WTC11 (cell line): ENCODE measurements at places on chromosomes 3 and 15.

- DNase-seq: no peak
Observed at GRCh38 chr3:170589113-170589512, 3.2 kb upstream of the SLC7A14 start.

DNA sequence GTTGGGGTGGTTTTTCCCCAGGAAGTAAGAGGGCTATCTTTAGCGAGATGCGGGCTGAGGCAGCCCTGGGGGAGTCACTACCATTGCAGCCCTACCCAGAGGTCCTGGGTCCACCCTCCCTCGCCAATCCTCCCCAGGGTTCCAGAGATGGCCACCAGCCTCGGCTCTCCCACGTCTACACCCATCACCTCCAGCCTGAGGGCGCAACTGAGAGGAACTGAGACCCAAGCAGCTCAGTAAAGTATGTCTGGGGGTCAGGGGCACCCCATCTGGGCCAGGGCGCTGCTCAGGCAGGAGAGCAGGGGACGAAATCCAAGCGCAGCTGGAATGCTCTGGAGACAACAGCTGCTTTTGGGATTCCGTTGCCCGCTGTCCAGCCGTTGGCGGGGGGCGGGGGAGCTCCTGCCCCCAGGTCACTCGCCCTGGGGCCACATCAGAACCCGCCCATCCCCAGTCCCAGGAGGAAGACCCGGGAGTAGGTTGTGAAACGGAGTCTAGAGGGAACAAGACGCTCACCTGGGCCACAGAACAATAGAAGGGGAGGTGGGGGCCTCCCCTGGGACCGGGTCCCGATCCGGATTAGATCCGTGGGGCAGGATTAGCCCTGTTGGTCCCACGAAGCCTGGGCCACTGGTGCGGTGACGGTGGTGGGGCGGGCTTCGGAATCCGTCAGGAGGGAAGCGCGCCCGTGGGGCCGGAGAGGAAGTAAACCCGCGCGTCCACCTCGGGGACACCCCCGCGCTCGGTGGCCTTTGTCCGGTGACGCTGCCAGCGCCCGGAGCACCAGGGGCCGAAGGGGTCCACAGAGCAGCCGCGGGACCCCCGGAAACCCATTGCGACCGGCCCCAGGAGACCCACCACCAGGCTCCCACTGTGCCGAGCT, 1.4 kb upstream of the NDUFAF3 start:
- peak; percentile 51 for DNase-seq

GRCh38 chr15:94665676-94666441, 434.5 kb downstream of the MCTP2 start:
- no peak for DNase-seq

DNA sequence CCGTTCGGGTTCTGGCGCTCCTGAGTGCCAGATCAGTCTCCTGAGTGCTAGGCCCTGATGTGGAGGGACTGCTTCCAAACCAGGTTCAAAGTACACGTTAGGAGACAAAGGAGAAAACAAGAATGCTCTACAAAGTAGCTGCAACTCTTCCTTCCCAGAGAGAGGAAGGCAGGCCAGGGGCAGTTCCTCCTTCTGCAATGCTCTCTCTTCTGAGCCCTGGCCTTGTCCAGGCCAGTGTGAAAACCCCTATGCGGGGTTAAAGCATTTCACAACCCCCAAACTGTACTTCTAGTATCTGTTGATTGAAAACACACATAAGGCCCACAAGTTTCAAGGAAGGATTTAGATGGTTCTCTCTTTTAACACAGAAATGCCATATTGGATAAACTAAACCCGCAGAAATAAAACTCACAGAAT, 9.7 kb upstream of the CALML4 start:
- DNase-seq: no peak

DNA sequence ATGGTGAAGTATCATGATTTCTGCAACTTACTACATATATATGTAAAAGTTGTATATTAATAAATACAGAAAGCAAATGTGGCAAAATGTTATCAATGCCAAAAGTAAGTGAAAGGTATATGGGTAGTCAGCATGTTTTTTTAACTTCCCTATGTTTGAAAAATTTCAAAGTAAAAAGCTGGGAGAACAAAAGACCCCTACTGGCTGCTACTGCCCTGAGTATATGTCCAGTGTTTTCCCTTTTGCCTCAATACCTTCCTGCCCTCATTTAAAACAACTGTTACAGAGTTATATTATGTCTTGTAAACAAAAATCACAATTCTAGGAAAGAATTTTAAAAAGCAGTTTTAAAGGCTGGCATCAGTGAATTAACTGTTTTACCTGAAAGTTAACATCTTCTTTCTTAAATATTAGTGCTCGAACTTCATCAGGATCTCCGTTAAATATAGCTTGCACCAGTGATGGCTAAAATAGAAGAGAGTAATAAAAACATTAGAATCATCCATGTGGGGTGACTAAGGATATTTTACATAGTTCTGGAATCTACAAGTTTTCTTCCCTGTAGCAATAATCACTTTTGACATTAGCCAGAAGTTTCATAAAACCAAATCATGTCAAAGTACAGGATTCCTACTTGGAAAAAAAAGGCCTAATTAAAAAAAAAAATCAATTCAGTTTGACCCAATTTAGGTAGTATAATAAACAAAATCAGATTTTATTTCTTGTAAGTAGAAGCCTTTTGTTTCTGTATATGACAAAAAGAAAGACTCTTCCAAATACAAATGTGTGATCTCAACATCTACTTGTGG, 2.7 kb downstream of the ANKRD28 start:
- no peak for DNase-seq

GRCh38 chr3:148106062-148106461, 591.6 kb upstream of the AGTR1 start:
- DNase-seq: no peak

DNA sequence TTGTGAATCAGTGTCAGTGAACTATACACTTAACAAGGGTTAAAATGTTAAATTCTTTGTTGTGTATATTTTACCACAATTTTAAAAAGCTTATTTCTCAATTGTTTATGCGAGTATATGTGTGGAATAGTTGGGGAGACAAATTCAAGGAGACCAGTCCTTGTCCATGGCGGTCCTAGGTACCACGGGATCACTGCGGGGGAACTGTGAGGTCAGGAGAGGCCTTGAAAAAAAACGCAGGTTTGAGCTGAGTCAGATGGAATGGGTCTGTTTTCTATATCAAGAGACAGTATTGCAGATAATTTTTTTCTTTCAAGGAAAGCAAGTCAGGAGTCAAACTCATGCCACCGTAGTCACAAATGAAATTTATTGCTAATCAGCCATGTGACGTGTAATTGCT, 18.5 kb downstream of the IGF1R start:
- no peak for DNase-seq

DNA sequence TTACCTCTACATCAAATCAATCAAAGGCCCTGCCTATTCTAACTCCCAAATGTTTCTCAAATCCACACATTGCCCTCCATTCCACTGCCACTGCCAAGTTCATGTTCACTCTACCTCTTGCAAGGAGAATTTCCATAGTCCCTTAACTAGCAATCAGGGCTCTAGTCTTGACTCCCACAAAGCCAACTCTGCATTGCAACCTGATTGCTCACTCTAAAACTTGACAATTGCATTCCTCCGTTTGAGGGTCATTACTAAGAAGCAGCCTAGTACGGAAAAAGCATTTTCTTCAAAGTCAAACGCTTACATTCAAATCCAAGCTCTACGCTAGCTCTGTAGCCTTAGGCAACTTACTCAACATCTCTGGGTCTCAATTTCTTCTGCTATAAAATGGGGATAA, 1.2 kb downstream of the CPA3 start:
- no peak for DNase-seq

- DNase-seq: peak; percentile 46
Observed at GRCh38 chr3:51794206-51794605, 15.2 kb upstream of the IQCF6 start.

- peak; percentile 26 for DNase-seq
Observed at GRCh38 chr3:101300073-101300472, 20.3 kb downstream of the IMPG2 start.

GRCh38 chr3:141860086-141860669, 16.3 kb upstream of the ATP1B3 start:
- DNase-seq: no peak

DNA sequence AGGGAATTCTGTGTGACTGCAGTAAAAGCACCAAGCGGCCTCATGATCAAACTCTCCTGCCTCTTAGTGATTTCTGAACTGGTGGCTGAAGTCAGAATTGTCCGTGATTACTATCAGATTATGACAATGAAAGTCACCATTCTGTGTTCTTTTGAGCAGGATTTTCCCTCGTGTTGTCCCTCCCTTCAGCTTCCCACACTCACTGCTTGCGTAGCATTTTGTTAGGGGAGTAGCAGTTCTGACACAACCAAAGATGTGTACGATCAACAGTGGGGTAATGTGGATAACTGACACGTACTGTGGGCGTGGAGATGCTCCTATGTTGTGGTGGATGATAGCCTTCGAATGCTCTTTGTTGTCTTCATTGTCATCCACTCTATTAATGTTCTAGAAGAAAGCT, 67.8 kb upstream of the ICE2 start:
- no peak for DNase-seq

DNA sequence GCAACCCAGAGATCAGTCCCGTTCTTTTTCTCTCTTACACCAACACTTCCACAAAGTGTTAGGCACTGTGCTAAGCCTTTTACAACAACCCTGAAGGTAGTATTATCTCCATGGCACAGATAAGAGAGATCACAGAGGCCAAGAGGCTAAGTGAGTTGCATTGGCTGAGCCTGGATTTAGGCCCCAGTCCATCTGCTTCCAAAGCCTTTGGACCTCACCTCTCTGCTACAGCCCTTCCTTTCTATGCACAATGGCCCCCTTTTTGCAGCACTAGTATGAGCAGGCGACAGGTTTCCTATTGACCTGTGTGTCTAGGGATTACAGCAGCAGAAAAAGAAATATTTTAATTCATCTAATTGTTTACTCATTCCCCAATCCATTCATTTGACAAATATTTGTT, 76.2 kb downstream of the CRYGS start:
- no peak for DNase-seq

GRCh38 chr15:85743392-85744055, 51.2 kb downstream of the KLHL25 start:
- DNase-seq: no peak

DNA sequence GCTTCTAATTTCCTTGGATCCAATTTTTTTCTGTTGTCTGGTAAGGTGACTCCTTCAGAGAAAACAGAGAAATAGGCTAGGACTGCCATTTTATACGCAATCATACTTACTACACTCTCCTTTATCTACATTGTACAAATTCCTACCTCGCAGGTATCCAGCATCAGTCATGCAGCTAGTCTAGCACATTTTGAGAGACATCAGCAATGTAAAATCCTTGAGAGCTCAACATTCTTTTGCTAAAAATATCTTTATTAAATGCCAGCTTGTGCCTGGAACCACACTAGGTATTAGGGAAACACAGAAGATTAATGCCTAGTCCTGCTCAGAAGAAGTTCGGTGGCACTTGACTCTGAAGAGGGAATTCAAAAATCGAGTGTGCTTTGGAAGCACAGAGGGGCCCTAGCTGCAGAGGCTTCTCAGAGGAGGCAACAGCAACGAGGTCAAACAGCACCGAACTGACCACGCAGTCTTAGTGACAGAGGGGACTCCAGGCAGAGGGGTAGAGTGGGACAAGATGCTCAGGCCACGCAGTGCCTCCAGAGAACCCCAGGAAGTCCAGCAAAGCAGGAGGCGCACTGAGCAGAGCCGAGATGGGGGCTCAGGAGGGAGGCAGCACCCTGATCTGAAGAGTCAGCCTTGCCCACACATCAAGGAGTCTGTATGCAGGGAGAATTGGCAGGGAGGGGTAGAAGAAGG, 3.5 kb downstream of the FAM174B start:
- no peak for DNase-seq

DNA sequence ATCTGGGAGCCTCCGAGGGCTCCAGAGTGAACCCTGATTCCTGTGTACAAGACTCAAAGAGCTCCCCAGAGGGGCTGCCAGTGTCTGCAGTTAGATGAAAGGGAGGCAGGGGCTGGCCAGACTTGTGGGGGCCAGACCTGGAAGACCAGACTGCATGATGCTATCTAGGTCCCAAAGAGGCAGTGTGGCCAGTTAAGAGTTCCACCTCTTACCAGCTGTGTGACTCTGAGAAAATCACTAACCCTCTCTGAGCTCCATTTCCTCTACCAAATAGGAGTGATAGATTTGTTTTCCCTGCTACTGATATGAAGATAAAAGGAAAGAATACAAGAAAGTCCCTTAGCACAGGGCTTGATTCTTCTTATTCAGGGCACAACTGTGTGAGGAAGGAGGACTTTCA, 29.0 kb downstream of the ACSBG1 start:
- no peak for DNase-seq

GRCh38 chr15:70473581-70474370, 289.6 kb downstream of the UACA start:
- DNase-seq: no peak
